A673 (cell line): ENCODE measurements at places on chromosomes 6 and 20.

- no peak for DNase-seq
These were observed 350.2 kb upstream of the IMPG1 start for GRCh38 chr6:76422511-76423213.

GRCh38 chr6:8588176-8588575 is 152.8 kb upstream of the SLC35B3 start:
- DNase-seq = peak; percentile 25

DNA sequence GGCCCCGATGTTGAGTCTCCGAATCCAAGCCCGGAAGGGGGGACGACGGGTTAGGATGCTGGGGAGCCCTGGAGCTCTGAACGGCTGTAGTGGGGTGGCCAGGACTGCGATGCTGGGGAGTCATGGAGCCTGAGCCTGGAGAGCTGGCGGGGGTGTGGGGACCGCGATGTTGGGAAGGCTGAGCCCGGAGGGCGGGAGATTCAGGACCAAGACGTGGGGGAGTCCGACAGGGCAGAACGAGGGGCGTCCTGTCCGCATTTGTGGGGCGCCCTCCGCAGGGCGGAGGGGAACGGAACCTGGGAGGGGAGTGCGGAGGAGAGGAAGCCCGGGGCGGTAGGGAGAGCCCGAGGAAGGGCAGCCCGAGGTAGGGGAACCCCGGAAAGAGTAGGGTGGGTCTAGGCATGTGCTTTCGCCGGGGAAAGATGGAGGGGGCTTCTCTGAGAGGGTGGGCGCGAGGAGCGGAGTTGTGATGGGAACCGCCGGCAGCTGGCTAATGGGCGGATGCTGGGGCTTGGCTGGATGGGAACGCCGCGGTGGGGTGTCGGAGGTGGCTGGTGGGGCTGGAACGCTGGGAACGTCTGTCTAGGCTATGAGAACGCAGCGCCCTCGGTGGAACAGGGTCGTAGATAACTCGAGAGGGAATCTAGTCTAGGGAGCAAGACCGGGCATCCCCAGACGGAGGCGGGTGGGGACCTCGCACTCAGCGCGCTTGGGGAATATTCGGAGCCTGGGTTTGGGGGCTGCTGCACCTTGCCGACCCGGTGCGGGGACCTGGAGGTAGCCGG is 684 bp downstream of the PAQR8 start:
- peak; percentile 32 for DNase-seq

DNA sequence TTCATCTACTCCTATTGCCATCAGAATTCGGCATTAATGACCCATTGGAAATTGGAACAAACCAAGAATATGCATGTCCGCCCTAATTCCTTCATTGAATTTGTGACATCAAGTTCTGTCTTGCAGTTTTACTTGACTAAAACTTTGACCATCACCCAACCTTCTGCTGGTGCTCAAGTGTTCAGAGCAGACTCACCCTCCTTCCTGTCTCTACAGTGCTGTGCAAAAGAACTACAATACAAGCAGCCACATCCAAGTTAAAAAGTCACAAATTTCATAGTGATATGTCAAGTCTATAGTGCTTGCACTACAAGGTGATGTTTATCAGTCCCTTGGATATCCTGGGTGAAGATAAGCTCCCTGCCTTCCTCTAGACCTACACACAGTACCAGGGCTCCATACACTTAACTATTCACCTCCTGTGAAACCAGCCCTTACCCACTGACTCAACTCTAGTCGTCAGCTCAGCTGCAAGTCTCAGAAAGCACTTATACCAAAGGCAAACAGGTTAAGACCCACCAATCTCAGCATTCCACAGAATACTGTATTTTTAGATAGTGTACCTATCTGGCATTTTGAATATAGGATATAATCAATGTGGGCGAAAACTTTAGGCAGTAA is 23.6 kb downstream of the SNX5 start:
- DNase-seq = no peak

- DNase-seq = no peak
These were observed 26.7 kb downstream of the RALGAPB start for GRCh38 chr20:38499366-38499765.

GRCh38 chr6:169386411-169387057 is 132.9 kb upstream of the THBS2 start:
- DNase-seq = no peak

DNA sequence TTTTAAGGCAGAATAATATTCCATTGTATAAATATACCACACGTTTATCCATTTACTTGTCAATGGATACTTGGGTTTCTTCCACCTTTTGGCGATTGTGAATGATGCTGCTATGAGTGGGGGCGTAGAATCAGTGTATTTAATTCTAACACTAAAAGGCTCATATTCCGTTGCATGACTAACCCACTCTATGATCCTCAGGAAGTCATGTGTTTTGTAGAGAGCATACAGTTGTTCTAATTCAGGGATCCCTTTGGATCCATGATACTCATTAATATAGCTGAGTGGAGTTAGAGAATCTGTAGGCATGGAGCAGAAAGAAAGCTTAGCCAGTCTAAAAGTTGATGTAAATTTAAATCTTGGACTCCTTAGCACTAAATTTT is 74.2 kb upstream of the TMEM170B start:
- no peak for DNase-seq

DNA sequence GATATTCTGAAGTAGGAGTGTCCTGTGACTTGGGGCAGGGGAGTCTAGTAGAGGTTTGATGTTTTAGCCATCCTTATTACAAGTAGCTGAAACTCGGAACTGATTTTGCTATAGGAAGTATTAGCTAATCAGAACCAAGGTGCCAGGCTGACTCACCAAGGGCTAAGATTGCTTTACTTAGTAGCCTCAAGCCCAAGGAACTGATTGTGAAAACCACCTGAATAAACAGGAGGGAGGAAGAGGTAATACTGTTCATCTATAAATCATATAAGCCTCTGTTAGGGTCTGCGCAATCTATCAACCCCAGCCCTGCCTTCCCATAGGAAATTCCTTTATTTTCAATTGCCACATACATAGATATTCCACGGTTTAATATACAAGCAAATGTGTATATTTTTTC is 54.4 kb downstream of the GNAS start:
- DNase-seq = no peak

GRCh38 chr6:124961777-124962638 is at the start of gene RNF217:
Gene RNF217 (plus strand): TSS chr6:124962437. CDS start chr6:124962545, 108 bp downstream.
- peak; percentile 71 for DNase-seq
